ENCODE measurements at places on chromosomes 4 and X.

DNA sequence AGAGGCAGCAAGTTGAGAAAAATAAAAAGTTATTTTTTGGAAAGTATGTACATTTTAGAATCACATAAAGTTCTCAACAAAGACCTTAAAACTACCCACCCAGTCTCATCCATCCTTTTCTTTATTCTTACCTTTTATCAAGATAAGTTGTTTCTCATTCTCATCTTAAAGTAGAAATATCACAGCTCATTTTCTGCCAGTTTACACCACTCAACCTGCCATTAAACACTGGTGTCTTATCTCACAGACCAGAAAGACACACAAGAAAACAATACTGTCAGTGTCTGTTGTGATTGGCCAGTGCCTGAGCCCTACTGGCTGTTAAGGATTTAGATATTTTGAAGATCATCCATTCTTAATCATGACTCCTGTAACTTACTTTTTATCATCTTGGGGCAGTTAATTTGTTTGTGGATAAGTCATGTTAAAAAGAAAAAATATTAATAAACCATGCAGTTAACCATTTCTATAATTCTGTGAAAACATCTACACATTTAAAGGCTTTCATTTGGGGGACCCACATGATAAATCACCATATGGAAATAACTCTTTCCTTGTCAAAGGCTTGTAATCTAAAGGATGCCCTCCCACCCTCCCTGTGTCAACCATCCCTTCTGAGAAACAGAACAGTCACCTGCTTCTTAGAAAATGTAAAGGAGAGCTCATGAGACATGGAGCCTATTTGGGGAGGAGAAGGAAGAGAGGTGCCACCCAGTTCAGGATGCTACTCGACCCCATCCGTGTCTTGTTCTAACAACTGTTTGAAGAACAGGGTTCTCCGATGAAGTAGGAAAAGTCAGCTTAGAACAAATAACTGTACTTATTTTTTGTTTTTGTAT, 897.2 kb upstream of the INTU start:
- no peak for DNase-seq

GRCh38 chrX:11105080-11105479, 6.1 kb upstream of the HCCS start:
- DNase-seq, result no peak

DNA sequence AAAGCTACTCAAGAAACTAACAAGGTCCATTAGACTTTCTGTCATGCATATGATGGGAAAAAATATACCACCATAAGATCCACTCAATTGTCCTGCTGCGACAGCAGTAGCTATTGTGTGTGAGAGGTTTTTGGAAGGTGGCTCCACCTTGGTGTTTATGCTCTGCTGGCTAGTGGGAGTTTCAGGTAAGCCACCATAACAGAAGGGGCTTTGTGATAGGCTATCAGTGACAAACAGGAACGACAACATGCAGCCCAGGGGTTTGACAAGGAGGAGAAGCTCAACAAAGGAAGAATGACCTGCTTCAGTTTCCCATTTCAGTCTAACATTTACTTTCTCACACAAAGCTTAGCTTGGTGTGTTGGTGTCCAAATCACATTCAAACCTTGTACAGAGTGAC, 182.6 kb downstream of the ATOH1 start:
- DNase-seq, result no peak

DNA sequence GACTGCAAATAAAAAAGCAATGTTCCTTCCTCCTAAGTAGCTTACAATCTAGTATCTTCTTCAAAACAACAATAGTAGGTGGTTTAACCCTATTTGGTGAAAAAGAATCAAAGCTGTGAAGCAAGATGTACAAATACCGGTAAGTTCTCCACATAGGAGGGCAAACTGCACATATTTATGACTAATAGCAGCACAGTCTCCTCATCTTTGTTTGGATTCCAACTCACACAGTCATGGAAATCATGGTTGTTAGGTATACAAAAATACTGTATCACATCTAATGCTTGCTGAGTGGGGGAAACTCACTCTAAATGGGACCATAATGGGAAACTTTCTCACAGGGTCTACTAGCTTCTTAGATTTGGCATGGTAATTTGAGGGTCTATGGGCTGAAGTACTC, 597.2 kb downstream of the INPP4B start:
- no peak for DNase-seq

- DNase-seq, result no peak
These were observed 132.4 kb upstream of the USP9X start for GRCh38 chrX:40952855-40953254.

DNA sequence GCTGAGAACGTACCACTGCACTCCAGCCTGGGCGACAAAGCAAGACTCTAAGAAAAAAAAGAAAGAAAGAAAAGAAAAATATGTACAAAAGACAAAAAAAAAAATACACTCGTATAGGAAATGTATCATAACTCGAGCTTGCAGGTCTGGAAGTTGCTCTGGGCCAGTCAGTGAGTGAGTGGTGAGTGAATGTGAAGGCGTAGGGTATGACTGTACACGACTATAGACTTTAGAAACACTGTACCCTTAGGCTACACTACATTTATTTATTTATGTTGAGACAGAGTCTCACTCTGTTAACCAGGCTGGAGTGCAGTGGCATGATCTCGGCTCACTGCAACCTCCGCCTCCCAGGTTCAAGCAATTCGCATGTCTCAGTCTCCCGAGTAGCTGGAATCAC, 29.4 kb downstream of the EVC2 start:
- no peak for DNase-seq

- DNase-seq, result no peak
These were observed 66.6 kb downstream of the FBXO8 start for GRCh38 chr4:174216799-174217272.

DNA sequence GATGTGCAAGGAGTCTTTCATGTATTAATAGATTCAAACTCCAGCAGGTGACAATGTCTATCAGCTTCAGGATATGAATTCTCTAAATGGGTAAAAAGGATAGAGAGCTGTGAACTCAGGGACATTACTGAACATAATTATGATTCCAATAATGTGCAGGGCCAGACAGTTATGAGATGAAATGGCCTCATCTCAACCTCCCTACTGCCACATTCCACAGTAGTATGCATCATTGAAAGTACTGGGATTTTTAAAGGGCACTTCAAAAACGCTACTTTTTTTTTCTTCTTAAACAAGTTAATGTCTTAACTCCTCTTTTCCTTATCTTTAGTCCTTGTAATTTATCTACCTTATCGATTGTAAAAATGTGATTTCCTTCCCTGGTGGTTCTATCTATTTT, 202.0 kb downstream of the APBB2 start:
- DNase-seq, result no peak

DNA sequence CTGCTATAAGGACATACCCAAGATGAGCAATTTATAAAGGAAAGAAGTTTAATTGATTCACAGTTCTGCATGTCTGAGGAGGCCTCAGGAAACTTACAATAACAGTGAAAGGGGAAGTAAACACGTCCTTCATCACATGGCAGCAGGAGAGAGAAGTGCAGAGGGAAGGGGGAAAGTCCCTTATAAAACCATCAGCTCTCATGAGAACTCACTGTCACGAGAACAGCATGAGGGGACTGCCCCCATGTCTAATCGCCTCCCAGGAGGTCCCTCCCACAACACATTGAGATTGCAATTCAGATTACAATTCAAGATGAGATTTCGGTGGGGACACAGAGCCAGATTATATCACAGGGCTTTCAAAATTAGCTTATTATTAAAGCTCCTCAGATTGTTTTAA, 209.5 kb upstream of the PPP3CA start:
- DNase-seq, result no peak

- no peak for DNase-seq
These were observed 99.5 kb upstream of the MXRA5 start for GRCh38 chrX:3445806-3446490.

GRCh38 chrX:9163214-9163709, 129.3 kb upstream of the FAM9B start:
- DNase-seq, result no peak

DNA sequence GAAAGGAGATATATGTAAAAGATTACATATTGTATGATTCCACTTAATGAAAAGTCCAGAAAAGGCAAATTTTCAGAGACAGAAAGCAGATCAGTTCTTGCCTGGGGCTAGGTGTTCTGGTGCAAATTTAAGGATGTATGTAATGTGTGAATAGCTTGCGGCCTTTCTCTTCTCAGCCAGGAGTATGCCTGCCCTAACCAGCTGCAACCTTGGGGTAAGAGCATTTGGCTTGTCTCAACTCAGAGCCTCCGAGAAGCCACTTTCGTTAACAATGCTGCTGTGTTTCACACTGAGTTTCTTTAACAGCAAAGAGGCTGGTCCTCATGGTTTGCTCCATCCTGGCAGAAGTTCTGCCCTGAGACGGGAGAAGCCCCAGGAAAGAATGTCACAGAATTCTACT, 102.7 kb downstream of the SPCS3 start:
- no peak for DNase-seq

GRCh38 chr4:184756399-184756798, 22.5 kb upstream of the CENPU start:
- DNase-seq, result no peak

DNA sequence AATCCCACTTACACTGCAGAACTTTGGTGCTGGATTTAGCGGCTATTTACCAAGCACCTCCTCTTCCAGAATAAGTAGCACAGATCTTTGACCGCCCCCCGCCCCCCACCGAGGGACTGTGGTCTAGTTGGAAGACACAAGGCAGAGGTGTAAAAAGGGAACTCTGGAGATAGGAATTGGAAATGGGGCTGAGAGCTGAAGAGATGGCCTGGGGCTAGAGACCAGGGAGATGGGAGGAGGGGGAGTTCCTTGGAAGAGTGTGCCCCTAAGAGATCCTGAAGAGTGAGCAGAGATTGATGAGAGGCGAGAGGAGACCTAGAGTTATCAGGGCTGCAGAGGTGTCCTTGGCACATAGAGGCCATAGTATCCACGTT, 55.3 kb downstream of the TBL1X start:
- DNase-seq, result no peak

- DNase-seq, result no peak
These were observed 138.8 kb downstream of the MTNR1A start for GRCh38 chr4:186416451-186417060.

- no peak for DNase-seq
These were observed 73.7 kb upstream of the SLC25A43 start for GRCh38 chrX:119325456-119325855.

DNA sequence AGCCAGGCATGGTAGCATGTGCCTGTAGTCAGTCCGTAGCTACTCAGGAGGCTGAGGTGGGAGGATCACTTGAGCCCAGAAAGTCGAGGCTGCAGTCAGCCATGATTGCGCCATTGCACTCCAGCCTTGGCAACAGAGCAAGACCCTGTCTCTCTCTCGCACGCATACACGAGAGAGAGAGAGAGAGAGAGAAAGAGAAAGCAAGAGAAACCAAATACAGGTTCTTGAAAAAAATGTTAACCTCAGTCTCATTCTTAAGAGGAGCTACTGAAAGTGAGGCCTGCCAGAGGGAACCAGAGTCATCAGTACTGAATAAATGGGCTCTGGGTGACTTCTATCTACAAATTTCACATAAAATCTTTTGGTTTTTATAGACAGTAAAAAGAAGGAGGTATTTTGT, 42.9 kb downstream of the KIAA0232 start:
- no peak for DNase-seq

GRCh38 chr4:15551740-15552446, 82.2 kb downstream of the CC2D2A start:
- no peak for DNase-seq

DNA sequence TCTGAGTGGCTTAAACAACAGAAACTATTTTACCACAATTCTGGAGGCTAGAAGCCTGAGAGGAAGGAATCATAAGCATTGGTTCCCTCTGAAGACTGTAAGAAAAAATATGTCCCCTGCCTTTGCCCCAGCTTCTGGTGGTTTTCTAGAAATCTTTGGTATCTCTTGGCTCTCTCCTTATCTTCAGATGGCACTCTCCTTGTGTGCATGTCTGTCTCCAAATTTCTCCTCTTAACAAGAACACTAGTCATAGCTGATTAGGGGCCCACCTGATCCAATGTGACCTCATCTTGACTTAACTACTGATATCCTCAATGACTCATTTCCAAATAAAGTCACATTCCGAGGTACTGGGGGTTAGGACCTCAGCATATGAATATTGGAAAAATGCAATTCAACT, 635.0 kb upstream of the NR3C2 start:
- no peak for DNase-seq

DNA sequence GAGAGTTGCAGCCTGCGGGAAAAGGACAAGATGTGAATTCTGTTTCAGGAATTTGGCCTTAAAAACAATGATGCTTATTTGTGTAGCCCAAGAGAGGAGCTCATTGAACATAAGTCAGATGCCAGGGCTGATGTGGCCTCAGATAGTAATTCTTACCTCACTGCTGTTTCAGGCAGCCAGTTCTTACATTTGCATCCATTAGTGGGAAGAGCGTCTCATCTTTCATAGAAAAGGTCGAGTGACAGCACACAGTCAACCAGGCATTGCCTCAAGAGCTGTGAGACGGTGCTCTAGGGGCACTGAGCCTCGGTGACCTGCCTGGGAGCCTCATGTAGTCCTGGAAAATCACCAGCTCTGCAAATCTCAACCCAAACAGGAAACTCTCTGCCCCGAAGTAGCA, 174.9 kb upstream of the FRG1 start:
- DNase-seq, result no peak

DNA sequence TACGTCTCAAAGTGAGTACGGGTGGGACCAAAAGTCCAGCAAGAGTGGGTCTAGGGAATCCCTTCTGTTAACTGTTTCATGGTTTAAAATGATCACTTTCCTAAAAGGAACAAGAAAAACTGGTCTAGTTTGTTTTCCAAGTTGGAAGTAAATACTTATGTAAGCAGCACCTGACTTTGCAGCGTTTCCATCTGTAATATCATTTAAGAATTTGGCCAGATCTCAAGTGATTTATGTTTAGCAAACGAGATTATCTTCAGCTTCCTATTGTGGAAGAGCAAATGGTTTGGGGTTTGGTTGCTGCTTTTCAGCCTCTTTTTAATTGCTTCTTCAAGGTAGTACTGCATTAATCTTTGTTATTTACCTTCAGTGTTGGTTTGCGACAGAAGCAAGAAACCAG, 50.4 kb downstream of the FHIP1A start:
- no peak for DNase-seq

DNA sequence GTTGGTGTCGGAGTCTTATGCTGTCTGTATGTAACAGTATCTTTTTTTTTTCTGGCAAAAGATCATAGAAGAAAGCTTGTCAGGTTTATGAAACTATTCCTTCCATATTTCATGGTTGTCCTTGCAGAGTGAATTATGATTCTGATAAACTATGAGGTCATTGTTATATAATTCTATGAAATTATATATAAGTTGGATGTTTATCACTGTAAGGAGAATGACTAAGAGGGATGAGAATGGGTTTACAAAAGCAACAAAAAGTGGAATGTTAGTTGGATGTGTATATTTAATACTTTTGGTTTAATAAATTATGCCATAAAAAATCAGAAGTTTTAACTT, 43.1 kb downstream of the RAPGEF2 start:
- DNase-seq, result no peak
